MV-4-11 (cell line): ENCODE measurements at places on chromosomes 4 and X.

DNA sequence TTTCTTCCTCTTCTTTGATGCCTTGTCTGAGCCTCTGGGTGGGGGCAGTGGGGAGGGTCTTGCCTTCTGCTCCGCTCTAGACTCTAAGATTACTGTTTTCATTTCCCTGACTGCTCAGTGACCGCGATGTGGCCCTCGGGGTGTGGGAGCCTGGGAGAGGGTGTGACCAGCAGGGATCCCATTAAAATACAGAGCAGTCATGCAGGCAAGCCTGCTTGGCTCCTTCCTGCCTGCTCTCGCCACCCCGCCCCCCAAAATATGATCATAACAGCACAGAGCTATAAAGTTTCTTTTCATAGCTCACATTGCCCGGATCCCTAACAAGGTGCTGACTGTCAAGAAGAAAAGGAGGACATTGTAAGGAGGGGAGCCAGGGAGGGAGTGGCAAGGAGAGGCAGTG is 332.9 kb downstream of the RAB28 start:
- DNase-seq, result no peak

GRCh38 chr4:81106150-81106549 is 75.6 kb downstream of the BMP3 start:
- DNase-seq, result no peak

- no peak for DNase-seq
These were observed 81.5 kb upstream of the BMP3 start for GRCh38 chr4:80948995-80949394.

DNA sequence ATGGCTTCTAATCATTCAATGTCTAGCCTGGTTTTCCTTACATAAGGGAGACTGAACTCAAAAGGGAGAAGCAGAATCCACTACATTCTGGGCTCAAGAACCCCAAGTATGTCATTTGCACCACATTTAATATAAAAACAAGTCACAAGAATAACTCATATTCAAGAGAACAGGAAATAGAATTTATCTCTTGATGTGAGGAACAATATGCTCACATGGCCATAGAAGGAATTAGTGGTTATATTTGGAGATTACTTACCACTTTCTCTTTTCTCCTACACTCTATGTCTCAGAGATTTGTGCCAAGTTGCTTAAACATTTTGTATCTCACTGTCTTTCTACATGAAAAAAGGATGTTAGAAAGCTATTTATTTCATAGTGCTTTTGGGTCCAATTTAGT is 922.6 kb upstream of the PABPC4L start:
- DNase-seq, result no peak

GRCh38 chr4:22596409-22596808 is 80.5 kb upstream of the ADGRA3 start:
- no peak for DNase-seq

DNA sequence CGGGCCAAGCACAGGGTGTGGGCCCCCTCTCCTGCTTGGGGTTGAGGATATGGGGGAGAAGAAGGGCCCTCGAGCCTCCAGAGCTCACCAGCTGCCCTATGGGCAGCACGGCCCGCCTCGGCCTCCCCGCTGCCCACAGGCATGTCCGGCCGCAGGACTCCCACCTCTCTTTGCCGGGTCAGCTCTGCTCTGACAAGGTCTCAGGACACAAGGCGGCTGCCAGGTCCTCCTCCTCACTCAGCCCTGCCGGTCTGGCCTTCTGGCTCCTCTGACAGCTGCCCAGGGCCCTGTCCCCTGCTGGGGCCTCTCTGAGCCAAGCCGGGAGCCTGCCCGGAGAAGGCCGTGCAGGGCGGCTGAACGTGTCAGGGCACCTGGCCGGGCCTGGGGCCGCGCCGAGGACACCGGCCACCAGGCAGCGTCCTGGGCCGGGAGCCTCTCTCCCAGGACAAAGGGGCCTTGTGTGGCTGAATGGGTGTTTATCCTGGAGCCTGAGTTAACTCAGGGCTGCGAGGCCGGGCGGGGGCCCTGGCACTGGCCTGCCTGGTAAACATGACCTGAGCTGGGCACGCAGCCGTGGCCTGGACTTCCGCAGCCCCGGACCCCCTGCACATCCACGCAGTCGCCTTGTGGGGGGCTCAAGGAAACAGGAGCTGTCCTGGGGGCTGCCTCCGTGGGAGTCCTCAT is 25.7 kb downstream of the TACC3 start:
- DNase-seq, result no peak

- no peak for DNase-seq
These were observed 67.6 kb upstream of the GUCY1A1 start for GRCh38 chr4:155599085-155599484.

DNA sequence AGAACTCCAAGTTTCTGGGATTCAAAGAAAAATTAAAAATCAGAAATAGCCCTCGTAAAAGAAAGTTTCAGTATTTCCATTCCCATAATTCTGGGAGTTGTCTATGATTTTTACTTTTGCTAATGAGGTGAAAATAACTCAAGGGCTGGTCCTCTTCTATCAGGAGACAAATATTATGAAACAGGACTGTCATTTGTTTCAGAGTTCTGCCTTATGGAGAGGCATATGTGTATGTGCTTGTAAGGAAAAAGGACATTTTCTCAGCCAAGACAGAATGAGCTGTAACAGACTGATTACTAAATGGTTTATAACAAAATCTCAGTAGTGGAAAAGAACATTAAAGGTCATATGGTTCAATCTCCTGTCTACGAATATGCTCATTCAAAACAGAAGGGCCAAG is 59.0 kb upstream of the TAB3 start:
- no peak for DNase-seq

GRCh38 chr4:139209470-139210063 is 32.5 kb upstream of the ELF2 start:
- no peak for DNase-seq

- no peak for DNase-seq
These were observed 258.7 kb downstream of the CXXC4 start for GRCh38 chr4:104235967-104236366.

DNA sequence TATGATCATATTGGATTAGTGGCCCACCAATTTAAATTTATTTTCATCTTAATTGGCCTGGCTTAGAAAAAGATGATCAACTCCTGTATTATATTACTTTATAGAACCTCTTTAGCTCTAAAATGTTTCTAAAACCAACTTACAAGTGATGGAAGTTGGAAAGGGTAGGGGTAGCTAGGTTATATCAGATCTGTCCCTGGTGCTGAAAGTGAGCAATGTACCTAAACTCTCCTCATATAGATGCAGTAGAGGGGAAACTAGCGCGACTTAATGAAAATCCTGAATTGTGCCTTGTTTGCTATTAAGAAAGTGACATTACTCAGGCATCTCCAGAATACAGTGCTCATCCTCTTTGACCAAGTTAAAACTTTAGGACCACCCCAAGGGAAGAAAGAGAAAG is 7.5 kb upstream of the PTCHD1 start:
- no peak for DNase-seq

DNA sequence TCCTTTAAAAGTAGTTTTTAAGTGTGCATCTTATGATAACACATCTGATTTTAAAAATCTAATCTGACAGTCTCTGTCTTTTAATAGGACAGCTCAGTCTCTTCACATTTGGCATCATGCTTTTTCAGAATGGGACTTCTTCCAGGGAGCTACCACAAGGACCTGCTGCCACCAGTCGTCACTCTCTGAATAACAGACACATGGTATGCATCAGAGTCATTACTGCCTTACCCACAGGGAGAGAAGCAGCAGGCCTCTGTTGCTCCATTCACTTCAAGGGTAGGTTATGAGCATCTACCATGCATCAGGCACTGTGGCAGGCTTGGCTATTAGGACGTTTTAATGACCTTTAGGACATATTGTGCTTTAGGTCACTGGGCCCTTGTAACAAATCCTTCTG is 50.0 kb upstream of the AFAP1 start:
- no peak for DNase-seq

GRCh38 chrX:50495616-50496015 is 25.0 kb upstream of the DGKK start:
- no peak for DNase-seq

GRCh38 chr4:155510771-155511170 is 134.0 kb upstream of the MAP9 start:
- DNase-seq, result no peak

- no peak for DNase-seq
These were observed 190.2 kb downstream of the SMIM20 start for GRCh38 chr4:26104056-26104685.

GRCh38 chr4:79272126-79272525 is 53.7 kb downstream of the NAA11 start:
- no peak for DNase-seq

GRCh38 chr4:73335679-73336078 is 68.4 kb upstream of the ALB start:
- DNase-seq, result no peak

DNA sequence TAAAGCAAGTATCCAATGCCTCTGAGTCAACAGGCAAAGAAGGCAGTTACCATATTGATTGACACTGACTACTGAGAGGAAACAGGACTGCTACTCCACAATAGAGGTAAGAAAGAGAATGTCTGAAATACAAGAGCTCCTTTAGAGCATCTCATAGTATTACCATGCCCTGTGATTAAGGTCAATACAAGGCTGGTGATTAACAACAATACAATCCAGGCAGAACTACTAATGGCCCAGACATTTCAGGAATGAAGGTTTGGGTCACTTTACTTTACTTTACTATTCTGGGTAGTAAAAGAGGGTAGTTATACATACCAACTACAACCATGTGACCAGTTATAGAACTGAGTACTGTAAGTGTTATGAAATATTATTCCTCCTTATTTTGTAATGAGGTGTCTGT is 44.5 kb downstream of the BRWD3 start:
- no peak for DNase-seq

GRCh38 chr4:100288811-100289529 is 98.7 kb upstream of the DDIT4L start:
- DNase-seq, result no peak

GRCh38 chrX:27840881-27841280 is 33.1 kb downstream of the MAGEB10 start:
- DNase-seq, result no peak

DNA sequence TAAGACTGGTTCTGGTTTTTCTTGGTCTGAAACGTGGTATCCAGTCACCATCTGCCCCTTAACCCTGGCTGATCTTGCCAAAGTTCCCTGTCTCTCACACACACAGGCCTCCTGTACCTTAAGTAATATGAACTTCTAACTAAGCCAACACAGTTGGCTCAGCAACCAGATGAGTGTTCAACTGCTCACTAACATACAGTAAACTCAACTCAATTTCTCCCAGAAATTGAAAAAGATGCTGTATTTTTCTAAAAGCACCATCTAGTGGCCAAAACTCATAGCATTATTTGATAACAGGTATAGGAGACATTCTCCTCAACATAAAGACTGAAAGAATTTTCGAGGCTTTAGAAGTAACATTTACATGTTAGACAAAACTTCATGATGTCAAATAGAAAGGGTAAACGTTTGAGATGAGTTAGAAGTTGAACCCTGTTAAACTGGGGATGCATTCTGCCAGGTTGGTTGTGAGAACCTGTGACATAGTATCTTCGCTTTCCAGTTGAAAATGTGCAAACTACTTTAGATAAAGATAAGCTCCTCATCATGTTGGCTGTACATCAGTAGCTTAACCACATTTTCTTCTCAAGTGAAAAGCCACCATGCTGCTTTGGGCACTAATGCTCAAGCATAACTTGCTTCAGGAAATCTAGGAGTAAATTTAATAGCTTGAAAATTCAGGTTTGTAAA is 31.2 kb downstream of the CCNI start:
- DNase-seq, result peak; percentile 25

GRCh38 chr4:2545321-2546013 is 9.0 kb downstream of the FAM193A start:
- no peak for DNase-seq
